Kidney (tissue), 22 donors: ENCODE measurements at places on chromosomes 1 and 21. TPM values are rescaled to one million over a fixed set of nuclear protein-coding genes. Genes with fewer than 3 reads are reported as not detected.

The RNU1-1 gene
- 8,605 TPM for total RNA-seq

DNA sequence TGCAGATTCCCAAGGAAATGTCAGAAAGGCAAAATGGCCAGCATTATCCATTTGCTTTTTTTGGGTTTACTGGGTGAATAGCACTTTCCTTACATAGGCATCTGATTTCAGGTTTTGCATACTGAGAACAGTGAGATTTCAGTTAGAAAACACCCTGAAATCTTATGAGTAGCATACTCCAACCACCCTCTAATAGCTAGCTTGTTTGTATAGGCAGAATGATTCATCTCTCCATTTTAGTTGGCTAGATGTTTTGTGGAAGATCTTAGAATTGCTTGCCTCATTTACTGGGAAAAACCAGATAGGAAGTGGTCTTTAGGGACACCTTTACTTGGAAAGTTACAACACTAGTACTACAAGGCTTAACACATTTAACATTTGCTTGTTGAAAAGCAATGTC, 10.4 kb downstream of the KYAT3 start:
- no peak for DNase-seq

DNA sequence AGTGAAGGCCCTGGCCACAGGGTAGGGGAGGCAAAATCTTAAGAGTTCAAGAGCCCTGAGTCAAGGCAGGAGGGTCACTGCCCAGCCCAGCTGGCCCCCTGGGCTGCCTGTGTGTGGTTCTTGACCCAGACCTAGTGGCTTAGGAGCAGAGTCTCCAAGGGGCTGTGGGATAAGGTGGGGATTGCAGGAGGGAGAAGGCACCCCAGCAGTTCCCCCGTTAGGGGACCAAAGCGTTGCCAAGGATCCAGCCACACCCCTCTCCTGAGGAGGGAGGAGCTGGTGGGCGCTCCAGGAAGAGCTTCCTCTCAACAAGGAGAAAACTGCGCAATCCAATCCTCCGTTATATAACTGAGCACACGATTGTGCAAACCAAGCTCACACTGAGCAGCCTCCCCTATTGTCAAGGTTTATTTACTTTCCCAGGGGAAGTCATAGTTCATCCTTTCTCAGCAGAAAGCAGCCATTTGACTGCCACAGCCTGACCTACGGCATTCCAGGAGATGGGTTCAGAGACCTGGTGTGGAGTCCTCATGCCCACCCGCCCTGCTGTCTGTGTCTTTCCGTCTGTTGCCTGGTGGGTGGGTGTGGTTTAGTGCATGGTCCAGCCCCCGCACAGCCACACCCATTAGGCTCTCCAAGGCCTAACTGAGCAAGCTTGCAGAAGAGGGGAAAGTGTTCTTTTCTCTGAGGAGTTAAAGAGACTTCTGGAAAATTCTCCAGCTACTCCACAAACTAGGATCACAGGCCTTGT, 3.5 kb downstream of the EPHX1 start:
- DNase-seq = peak; percentile 55

The SV2A gene
- total RNA-seq = 4.5 TPM

The SPATA1 gene
- total RNA-seq = 2.5 TPM
